Panc1 (cell line): ENCODE measurements at places on chromosomes 3 and 15. TPM values are rescaled to one million over a fixed set of nuclear protein-coding genes. Genes with fewer than 3 reads are reported as not detected.

Gene AGBL1
- not detected for total RNA-seq

Gene CCR3
- not detected for total RNA-seq

Gene CADPS
- not detected for total RNA-seq

Gene ABHD6
- total RNA-seq: 18.9 TPM

Gene DAZL
- total RNA-seq: not detected

Gene TGM4
- total RNA-seq: 0.46 TPM

Gene ALDH1A3
- total RNA-seq: 143 TPM

Gene KLF15
- 0.10 TPM for total RNA-seq

Gene LRRC31
- total RNA-seq: not detected

Gene KNG1
- total RNA-seq: 0.23 TPM

Gene TATDN2
- total RNA-seq: 30.4 TPM

Gene SEMA7A
- total RNA-seq: 11.2 TPM

Gene METTL6
- 16.5 TPM for total RNA-seq

Gene GRK7
- total RNA-seq: 0.10 TPM

Gene TRH
- not detected for total RNA-seq

Gene GOLGA6D
- total RNA-seq: not detected

Gene CLDN11
- total RNA-seq: 1.9 TPM

Gene HRH1
- total RNA-seq: 4.6 TPM

Gene CHDH
- total RNA-seq: 24.1 TPM

Gene FOXB1
- 0.64 TPM for total RNA-seq

Gene ITGA11
- total RNA-seq: 0.28 TPM

Gene GOLGA8S
- total RNA-seq: 0.15 TPM
